ENCODE measurements at places on chromosomes 16 and 17.
A peak's percentile ranks its signal among the peaks of the same experiment; 100 is the strongest.

DNA sequence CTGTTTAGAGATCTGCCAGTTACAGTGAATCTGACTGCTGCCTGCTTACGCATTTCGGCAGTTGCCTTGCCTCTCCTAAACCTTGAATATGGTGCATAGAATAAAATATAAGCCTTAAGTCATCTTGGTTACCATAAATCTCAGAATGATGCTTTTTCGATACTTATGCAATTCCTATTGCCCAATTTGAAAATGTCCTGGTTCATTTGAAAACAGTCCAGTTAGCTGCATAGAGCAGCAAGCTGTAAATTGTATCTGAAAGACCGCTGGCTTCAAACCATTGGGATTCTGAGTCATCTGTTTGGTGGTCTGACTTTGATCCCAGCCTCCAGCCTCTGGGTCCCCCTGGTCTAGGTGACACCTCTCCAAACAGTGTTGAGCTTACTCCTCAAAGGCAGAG lies 2.7 kb upstream of the PRKCA start:
- DNase-seq = no peak

- DNase-seq = no peak
Observed at GRCh38 chr17:17683710-17684365, 2.6 kb downstream of the RAI1 start.

DNA sequence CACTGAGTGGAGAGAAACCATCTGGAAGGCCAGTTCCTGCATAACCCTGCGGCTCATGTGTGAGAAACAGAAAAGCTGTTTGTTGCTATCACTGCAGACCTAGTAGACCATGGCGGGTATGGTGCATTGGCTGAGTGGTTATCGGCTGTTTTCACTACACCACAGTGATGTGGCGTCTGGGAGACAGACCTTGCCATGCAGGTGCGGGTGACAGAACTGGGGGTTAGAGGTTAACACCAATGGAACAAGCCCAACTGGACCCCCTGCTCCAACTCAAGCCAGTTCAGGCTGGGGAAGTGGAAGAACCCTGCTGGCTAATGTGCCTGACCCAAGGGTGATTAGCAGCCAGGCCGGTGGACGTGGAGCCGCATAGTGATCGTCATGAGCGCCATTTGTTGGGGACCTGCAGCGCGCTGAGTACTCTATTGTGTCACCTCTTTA lies 91.9 kb downstream of the IRF8 start:
- DNase-seq = no peak

DNA sequence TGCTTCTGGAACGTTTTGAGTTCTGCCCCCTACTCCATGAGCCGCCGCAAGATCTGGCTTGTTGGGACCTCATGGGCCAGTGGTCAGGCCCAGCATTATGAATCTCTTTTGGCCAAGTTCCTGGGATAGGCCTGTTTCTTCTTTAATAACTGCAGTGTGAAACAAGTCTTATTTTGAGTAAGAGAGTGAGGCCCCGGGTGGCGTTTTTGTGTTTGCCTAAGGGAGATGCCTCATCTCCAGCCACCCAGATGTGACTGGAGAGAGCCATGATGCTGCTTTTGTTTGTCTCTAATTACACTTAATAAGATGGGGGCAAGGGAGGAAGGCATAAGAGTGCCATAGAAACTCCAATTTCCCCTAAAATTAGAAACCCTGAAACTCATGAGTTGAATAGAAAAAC lies 39.8 kb downstream of the KSR1 start:
- no peak for DNase-seq

- peak; percentile 54 for DNase-seq
Observed at GRCh38 chr17:57940653-57941329, 14.4 kb downstream of the CUEDC1 start.

GRCh38 chr16:84084570-84085270 lies 32.0 kb downstream of the MBTPS1 start:
- peak; percentile 83 for DNase-seq

GRCh38 chr16:49340466-49340865 lies 33.1 kb upstream of the C16orf78 start:
- no peak for DNase-seq

DNA sequence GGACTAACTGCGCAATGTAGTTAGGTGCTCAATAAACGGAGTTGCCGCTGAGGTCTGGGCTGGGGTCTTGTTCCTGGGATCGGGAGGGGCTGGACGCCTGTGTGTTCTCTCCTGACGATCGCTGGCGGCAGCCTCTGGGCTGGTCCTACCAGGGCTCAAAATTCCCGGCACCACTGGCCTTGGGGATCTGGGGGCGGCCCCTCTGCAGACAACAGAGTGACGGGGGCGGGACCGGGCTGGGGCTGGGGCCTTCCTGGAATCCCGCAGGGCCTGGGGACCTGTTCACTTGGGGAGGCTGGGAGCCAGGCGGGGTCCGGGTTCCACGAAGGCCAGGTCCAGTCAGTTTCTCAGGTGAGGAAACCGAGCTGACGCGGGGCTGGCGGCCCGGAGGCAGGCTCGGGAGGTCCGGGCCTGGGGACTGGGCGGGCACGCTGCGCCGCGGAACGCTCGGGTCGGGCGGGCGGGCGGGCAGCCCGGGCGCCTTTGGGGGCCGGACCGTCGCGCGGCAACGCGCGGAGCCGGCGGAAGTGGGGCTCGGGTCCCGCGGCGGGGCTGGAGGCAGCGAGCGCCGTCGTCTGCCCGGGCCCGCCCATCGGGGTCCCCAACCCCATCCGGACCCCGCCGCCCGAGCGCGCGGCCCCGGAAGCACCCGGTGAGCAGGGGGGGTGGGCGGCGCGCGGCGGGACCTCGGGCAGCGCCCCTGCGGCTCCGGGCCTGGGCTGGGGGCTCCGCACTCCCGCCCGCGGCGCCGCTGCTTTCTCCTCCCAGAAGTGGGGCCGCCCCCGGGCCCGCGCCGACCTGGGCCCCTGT lies at the start of gene PIGQ:
TSS of gene PIGQ (plus strand) at position 524 of the 810 bp plus-strand sequence. CDS start 4,107 bp downstream, outside the sequence.
- DNase-seq = peak; percentile 73

DNA sequence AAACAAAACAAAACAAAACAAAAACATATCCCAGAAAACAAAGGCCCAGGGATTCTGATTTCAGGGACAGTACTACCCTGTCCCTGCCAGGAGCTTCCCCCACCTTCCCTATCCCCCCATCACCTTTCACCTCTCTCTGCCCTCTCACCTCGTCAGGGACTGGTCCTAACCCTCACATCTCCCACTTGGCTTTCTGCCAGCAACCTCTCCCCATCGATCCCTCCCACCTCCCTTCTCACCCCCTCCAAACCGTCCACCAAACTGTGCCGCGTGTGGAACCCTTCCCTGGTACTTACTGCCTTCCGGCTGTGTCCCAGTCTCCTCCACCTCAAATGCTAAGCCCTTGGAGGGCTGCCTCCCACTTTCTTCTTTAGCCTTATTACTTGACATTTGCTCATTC lies 36.4 kb downstream of the TMEM186 start:
- peak; percentile 36 for DNase-seq

DNA sequence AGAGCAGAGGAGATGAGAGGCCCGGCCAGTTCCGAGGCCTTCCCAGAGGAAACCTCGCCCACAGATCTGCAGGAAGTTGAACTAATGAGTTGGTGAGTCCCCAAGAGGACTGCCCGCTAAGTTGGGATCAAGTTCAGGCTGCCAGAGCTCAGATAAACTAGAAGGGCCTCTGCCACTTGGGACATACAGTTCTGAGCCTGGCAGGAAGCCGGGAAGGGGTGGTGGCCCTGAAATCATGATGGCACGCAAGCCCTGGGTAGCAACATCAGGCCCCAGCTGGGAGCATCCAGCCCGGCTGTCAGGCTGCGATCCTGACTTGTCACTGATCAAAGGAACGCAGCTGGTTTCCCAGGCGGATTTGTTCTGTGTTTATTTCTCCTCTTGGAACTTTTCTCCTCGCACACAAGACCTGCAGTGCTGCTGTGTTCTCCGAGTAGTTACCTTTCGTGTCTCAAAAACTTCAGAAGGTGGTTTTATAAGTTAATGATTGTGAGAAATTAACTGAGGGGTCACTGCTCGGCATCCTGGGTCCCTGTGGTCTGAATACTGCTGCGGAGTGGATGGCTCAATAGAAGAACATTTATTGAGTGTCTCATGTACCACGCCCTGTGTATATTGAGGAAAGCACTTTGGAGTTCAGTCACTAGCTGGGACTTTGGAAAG lies 8.0 kb upstream of the WFDC1 start:
- DNase-seq = no peak

DNA sequence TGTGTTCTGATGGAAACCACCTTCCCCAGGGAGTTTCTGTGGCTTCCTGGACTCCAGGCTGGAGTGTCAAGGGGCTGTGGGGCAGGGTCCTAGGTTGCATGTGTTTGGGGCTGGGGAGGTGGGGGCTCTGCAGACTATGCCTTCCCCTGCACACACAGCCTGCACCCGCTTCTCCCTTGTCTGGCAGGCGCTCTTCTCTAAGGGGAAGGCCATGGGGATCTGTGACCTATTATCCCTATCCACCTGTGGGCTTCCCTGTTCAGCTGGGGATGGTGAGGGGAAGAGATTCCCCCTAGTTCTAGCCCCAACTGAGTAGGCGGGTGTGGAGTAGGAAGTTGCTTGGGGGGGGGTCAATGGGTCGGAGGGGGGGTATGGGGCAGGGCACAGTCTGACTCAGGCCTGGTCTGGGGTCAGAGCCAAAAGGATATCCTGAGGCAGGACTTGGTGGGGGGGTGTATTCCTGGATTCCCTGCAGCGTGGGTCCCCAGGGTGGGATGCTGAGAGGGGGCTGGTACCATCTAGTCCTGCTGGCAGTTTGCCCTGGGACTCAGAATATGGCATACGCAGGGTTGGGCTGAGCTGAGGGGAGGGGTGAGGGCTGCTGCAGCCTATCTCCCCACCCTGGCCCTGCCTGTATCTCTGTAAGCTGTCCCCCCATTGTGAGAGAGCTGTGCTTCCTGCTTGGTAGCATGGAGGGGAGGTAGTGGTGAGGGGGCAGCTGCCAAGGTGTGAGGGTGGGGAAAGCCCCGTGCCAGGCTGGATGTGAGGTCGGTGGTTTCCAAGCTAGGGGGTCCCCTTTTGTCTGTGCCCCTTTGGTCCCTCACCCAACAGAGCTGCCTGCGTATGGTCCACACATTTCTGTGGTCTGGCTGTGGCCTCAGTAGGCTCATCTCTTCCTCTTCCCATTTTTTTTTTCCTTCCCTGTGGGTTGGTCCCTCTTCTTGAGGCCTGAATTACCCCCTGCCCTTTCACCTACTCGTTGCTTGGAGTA lies 14.7 kb downstream of the RARA start:
- no peak for DNase-seq

- DNase-seq = no peak
Observed at GRCh38 chr17:65025297-65025696, 31.2 kb downstream of the GNA13 start.

- DNase-seq = no peak
Observed at GRCh38 chr16:68200088-68200783, 35.7 kb downstream of the ESRP2 start.

DNA sequence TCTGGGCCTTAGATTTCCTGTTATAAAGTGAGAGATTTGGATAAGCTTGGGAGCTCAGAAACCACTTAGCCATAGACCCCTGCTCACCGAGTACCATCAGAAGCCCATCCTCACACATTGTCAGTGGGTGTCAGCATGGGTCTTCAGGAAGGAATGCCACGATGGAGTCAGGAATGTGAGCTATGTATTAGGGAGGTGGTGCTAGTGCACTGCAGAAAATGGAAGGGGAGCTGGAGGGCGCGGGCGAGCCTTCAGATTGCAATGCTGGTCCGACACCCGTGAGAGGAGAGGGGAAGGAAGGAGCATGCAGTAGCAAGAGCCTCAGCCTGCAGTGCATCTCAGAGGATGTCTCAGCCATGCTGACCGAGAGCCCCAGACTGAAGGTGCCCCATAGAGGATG lies 294.5 kb downstream of the FOXL1 start:
- DNase-seq = no peak

- DNase-seq = no peak
Observed at GRCh38 chr16:87812200-87812656, 46.4 kb upstream of the KLHDC4 start.

DNA sequence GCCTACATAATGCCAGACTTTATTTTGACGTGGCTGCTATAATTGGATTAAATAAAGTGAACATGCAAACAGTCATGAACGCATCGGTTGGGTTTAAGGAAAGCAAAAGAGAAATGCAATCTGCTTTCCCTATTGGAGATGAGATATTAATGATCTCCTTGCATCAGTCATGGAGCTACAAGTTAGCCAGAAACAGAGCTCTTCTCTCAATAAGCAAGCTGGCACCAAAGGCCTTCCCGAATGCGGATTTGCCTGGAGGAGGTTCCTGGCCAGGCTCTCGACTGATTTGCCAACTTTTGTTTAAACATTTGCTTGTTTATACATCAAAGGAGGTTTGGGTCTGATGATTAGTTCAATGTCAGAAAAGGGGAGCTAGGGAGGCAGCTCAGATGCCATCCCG lies 318.4 kb downstream of the XYLT1 start:
- DNase-seq = peak; percentile 38

GRCh38 chr17:11097121-11097520 lies 143.9 kb upstream of the SHISA6 start:
- peak; percentile 96 for DNase-seq

- no peak for DNase-seq
Observed at GRCh38 chr17:64648234-64648633, 13.9 kb downstream of the SMURF2 start.

DNA sequence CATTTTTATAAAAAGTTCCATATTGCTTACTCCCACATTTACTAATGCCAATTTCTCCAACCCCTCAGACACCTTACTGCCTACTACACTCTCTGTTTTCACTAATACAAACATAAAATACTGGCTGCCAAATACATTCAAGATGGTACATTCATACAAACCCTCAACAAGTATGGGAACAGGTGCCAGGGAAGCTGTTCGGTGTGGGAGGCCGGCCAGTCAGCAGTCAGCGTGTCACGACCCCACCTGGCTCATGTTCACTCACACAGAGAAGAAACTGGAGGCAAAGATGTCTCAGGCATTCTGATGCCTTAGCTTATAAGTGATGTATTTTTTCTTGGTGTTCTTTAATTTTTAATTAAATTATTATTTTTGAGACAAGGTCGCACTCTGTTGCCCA lies 42.4 kb upstream of the TRAP1 start:
- DNase-seq = no peak

DNA sequence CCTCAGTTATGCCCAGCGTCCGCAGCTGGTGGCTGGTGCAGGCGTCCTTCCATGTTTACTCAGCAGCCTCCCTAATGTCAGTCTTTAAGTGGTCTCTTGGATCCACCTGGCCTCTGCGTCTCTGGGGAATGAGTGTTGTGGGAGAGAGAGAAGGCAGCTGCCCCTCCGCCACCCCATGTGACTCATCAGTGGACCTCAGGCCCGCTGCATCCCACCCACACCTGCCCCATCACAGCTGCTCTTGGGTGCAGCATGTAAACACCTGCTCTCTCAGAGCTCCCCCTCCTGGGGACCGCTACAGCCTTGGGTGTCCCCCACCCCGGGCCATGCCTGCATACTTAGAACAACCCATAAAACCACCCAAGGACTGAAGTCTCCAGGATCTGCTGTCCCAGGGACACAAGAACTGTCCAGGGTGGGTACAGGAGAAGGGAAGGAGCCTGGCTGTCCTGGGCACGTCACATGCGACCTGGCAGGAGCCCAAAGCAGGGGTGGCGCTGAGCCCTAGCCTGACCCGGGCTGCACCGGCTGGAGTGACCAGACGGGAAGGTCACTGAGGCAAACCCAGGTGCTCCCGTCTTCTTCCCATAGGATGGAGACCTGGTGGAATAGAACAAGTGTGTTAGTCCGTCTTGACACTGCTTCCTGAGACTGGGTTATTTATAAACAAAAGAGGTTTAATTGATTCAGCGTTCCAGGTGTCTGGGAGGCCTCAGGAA lies 4.2 kb downstream of the C16orf90 start:
- DNase-seq = peak; percentile 28

- DNase-seq = no peak
Observed at GRCh38 chr17:12252462-12252861, 231.8 kb downstream of the MAP2K4 start.
